ENCODE measurements at places on chromosomes 4 and X.

GRCh38 chr4:73723928-73724327 lies 16.4 kb upstream of the CXCL8 start:
- no peak for DNase-seq

- DNase-seq: no peak
Measured at GRCh38 chr4:1242506-1243450, 6.2 kb downstream of the CTBP1 start.

GRCh38 chr4:188661502-188661901 lies 522.3 kb downstream of the TRIML1 start:
- no peak for DNase-seq

GRCh38 chr4:55447831-55448230 lies 52.1 kb downstream of the TMEM165 start:
- DNase-seq: no peak

- DNase-seq: no peak
Measured at GRCh38 chr4:149884046-149884445, 68.4 kb upstream of the IQCM start.

GRCh38 chr4:20570981-20571715 lies 129.1 kb upstream of the PACRGL start:
- no peak for DNase-seq

DNA sequence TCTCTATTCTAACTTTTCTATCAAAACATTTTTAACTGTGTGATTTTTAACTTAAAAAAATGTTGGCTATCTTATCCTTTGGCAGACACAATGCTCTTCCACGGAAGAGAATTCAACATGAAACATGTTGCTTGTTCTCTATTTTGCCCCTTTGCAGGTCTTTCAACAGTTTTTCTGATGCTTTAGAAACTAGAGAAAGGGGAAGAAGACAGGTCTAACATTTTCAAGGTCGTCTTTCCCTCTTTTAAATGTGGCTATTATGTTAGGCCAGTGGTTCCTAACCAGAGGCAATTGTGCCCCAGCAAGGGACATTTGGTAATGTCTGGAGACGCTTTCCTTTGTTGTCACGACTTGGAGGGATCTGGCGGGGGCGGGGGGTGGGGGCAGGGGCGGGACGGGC lies 95.0 kb downstream of the SH3KBP1 start:
- DNase-seq: no peak

DNA sequence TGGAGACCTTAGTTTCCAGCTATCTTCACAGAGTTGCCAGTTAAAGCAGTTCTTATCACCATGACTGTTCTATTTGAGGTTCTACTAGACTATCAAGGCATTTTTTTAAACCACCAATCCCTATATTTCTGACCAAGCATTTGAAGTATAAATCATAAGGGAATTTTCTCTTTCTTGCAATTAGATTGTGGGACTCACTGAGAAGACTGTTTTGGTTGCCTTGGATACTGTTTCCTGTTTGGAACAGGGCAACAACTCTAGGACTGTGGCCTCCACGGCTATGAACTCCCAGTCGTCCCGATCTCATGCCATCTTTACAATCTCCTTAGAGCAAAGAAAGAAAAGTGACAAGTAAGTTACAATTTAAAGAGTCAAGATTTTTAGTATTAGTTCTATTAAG lies 11.8 kb downstream of the KIF4A start:
- DNase-seq: no peak

- DNase-seq: no peak
Measured at GRCh38 chrX:32533848-32534247, 677.5 kb downstream of the DMD start.

DNA sequence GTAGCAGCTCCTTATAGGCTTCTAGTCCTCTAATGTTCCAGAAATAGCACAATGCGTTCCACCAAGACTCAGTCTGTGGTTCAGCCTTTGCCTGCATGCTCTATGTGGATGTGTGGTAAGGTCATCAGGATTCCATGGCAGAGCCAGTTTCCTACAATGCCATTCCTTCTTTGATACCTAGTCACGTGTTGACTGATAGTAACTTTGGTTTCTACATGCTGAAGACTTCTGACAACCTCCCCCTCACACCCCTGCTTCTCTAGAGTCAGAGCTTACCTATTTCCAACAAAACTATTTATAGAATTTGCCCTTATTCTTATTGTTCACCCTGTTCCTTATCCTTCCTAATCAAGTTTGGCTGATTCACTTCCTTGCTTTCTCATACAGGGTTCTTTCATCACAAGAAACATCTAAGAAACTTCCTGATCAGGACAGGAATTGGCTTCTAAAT lies 81.1 kb downstream of the CT47B1 start:
- no peak for DNase-seq

GRCh38 chr4:83276299-83277040 lies 8.1 kb downstream of the COQ2 start:
- DNase-seq: no peak

- DNase-seq: no peak
Measured at GRCh38 chr4:75087865-75088264, 154.9 kb downstream of the PARM1 start.

GRCh38 chr4:105469736-105470135 lies 4.1 kb downstream of the PPA2 start:
- DNase-seq: no peak

DNA sequence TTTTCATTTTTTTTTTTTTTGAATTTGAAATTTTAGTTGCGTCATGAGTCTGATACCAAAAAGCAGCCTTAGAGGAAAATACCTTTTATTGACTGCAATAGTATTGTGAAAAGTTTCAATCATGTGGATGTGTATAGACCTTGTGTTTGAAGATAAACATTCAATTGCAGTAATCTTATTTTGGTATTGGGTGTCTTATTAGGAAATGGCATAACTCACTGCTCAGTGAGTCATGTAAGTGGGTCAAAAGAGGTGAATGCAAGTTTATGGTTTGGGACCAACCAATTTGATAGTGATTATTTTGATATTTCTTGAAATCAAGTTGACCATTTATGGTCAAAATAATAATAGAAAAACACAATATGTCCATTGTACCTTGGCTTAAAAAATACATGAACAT lies 627.8 kb upstream of the SLIT2 start:
- no peak for DNase-seq

- DNase-seq: no peak
Measured at GRCh38 chr4:3331511-3332394, 38.9 kb downstream of the RGS12 start.

DNA sequence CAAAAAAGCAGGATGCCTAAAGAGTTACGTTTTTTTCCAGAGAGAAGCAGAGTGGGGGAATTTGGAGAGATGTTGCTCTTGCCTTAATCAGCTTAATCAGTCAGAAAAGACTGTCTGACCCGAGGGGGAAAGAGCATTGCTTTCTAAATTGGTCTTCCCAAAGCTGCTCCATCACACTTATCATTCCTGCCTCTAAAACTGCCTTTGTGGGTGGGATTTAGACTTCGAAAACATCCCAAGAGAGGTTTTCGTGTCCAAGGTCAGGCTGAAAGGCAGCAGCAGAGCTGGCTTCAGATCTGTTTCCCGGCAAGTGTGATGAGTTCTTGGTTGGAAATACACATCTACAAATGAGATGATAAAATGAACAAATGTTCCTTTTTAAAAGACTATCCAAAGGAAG lies 155.2 kb downstream of the SH2D1A start:
- DNase-seq: no peak

DNA sequence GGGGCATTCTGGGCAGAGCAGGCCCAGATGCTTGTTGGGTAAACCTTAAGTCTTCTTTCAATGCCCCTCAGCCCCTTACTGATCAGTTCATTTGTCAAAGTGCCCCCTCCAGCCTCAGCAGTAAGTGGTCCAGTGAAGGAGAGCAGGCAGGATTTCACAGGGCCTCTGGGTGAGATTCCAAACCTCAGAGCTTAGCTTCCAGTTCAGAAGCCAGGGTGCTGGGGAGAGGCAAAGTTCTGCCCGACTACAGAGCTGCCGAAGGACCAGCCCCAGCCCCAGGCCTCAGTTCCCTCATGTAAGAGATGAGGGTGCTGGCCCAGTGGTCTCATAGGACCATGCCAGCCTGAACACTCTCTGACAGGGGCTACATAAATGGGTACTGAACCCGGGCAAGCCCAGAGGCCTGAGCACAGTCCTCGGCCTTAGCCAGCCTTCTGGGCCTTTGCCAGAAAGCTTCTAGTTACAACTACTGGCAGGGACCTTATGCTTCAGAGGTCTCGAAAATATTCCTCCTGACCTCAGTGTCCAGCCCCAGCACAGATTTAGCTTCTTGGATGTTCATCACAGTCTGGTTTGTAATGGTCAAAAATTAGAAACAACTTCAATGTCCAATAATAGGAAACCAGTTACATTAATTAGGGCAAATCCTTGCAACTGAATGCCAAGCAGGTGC lies 851 bp upstream of the RIPPLY1 start:
- no peak for DNase-seq

GRCh38 chr4:182194091-182194824 lies 48.9 kb upstream of the TENM3 start:
- DNase-seq: no peak

DNA sequence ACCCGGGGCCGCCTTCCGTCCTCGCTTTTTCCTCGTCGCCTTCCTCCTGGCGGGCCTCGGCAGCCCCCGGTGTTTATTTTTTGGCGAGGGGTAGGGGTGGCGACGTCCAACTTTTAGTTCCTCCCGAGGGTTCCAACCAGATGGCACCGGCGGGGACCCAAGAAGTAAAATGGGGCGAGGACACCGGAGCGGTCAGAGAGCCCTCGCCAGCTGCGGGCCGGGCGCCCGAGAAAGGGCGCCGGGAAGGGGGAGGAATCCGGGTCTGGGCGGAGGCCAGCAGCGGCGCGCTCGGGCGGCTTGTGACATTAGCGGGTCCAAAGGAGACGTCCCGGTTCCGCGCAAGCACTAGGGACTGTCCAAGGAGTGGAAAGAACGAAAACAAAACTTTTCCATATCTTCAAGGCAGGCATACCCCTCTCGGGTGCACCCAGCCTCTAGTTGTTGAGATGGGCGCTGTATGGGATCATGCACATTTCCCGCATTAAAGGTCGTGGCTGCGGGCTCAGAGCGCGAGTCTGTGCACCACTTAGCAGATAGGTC lies 691 bp upstream of the USP46 start:
- DNase-seq: no peak

DNA sequence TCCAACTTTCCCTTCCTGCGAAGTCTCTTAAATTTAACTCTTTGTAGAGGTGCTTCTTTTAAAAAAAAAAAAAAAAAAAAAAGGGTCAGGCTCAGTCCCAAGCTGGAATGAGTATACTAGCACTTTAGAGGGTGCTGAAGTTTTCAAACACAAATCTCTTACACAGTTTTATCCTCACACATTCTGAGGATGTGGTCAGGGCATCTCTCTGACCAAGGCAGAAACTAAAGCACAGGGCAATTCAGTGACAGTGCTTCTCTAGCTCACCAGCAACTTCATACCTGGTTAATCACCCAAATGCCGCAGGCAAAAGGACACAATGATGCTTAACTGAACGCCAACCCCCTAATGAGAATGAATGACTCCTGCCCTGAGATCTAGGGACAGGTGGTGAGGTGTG lies 9.8 kb upstream of the PGM2 start:
- DNase-seq: no peak

DNA sequence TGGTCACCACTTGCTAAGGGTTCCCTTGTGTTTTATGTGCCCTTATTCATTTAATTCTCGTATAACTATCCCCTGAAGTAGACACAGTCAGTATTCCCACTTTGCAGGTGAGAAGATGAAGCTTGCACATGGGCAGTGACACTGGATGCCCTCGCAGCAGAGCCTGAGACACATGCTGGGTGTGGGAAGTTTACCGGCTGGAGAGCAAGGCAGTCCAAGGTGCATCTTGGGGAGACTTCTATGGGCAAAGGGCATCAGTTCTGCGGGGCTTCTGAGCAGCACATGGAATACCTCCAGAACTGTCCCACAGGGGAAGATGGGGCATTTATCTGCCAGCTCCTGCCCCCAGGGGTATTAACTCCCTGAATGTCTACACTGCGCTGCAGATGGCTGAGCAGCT lies 92.2 kb downstream of the SLC2A9 start:
- DNase-seq: no peak

- no peak for DNase-seq
Measured at GRCh38 chr4:5626913-5627312, 81.4 kb downstream of the EVC2 start.

DNA sequence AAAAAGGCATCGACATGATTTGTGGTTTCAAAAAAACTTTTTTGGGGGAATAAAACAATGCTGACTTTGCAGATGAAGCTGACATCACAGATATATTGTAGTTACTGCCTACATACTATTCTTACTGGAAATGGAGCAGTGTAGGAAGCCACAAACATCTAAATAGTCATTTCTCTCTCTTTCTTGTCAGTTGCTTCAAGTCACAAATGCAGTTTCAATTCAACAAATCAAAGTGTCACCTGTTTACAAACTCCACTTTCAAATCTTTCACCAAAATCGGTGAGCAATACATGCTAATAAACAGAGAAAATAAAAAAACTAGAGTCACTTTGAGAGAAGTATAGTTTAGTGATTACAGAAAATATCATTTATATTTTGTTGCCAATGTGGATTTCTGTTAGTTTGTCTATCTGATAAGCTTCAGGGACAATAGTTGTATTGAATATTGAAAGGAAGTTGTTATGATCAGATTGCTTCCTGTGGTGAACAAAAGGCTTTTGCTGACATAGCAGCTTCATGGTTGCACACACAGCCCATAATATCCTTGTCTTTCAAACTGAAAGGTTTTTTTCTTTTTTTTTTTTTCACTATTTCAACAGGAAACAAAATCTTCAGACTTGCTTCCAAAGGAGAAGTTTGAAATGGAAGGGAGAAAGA lies 49.7 kb upstream of the PTPN13 start:
- DNase-seq: no peak

DNA sequence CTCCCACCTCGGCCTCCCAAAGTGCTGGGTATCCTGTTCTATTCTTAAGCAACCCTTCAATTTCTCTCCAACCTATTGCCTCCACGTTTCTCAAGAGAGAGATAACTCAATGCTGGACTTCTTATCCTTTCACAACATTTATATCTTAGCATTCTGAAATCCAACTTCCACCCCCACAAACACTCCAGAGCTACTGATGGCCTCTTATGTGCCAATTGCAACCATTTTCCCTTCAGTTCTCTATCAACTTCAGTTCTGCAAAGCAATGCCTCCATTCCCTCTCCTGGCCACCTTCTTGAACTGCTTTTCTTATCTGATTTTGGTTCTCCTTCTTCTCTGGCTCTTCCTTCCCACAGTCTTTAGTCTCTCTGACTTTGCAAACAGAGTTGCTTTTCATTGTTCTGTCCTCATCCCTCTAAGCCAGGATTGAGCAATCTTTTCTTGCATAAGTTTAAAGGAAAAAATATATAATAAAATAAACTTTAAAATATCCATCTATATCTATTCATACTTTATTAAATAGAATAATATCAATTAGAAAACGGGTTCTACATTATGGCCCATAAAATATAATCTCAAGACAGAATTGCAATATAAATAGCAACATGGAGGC lies 3.6 kb upstream of the STBD1 start:
- DNase-seq: no peak

- DNase-seq: no peak
Measured at GRCh38 chrX:80335062-80335830, 85.0 kb upstream of the TENT5D start.

- DNase-seq: no peak
Measured at GRCh38 chr4:28772066-28772465, 1911.4 kb downstream of the STIM2 start.

- no peak for DNase-seq
Measured at GRCh38 chr4:116400480-116400879, 684.9 kb downstream of the TRAM1L1 start.

All from stimulated activated naive B cell treated with anti-CD40 and anti-IgM and Interleukin-4, amounts not matched to agents 10 μg/mL and 1 μg/mL and 100 μg/mL, for 72 hours (primary cell).